GM13976 (cell line): ENCODE measurements at places on chromosomes 5 and 9.

- DNase-seq: no peak
These were observed 43.0 kb downstream of the ITGA2 start for GRCh38 chr5:53032188-53032587.

DNA sequence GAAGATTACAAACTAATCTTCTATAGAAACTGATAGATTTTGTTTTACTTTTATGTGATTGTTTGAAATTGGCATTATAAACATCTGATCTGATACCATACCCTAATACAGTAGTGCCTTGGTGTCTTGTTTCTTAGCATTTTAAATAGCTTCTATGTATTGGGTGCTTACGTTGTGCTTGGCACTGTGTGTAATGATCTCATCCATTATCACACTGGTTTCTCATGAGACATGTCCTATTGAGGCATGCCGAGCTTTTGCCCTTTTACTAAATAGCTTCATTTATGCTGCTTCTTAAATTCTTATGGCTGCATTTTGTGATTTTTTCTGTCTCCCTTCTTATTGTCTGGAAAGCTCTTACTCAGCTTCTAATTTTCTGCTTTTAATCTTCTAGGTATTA lies 48.2 kb upstream of the TLR4 start:
- no peak for DNase-seq

GRCh38 chr9:21923694-21924093 lies 70.5 kb downstream of the CDKN2A start:
- no peak for DNase-seq

DNA sequence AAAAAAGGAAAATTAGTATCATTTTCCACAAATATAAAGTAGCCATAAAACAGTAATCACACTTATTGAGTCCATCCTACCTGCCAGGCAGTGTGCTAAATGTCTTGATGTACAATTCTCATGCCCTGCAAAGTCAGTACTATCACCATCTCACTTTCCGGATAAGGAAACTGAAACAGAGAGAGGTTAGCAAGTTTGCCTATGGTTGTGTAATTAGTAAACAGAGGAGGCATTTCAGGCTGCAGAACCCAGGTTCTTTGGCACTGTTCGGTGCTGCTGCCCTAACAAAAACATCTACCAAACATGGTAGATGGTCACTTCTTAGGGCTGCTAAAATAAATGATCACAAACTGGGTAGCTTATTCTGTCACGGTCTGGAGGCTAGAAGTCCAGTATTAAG lies 22.6 kb downstream of the PLAC8L1 start:
- no peak for DNase-seq

- peak; percentile 76 for DNase-seq
These were observed at the start of gene PCDHGA11 for GRCh38 chr5:141420855-141421488. Gene PCDHGA11 (plus strand): TSS chr5:141421051. CDS start chr5:141421228, 177 bp downstream.

GRCh38 chr5:125281667-125282066 lies 535.2 kb upstream of the ZNF608 start:
- DNase-seq: no peak

- DNase-seq: no peak
These were observed 26.1 kb downstream of the MAP1B start for GRCh38 chr5:72133212-72133990.

GRCh38 chr5:171634511-171634910 lies 151.1 kb upstream of the SMIM23 start:
- DNase-seq: no peak

DNA sequence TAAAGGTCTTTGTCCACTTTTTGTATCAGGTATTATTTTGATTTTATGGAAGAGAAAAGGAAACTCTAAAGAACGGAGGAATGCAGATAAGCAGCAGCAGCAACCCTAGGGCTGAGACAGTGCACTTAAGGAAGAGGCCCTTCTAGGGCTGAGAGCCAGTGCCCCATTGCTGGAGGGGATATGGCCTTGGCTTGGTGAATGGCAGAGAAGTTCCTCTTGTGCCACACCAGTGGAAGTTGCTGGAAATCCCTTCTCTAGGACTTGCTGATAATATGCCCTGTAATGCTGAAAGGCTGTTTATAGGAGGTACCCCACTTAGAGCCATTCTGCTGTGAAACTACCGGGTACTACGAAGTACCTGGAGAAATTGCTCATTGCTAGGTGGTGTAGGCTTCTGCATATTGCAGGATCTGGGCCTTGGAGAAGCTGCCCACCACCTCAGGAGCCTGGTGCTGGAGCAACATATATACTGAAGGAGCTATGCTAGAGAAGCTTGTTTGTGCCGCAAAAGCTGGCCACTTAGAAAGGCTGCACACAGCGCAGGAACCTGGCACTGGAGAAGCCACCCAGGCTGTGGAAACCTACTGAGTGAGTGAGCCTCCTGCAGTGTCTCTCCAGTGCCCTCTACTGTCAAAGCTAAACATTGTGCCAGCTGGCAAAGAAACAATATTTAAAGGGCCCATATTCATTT lies 9.6 kb upstream of the UBTD2 start:
- DNase-seq: peak; percentile 70

GRCh38 chr9:16278326-16278999 lies 592.0 kb downstream of the BNC2 start:
- DNase-seq: no peak

GRCh38 chr9:13428766-13429165 lies 149.3 kb upstream of the MPDZ start:
- no peak for DNase-seq
